ENCODE measurements at places on chromosomes 6 and 20. TPM values are rescaled to one million over a fixed set of nuclear protein-coding genes. Genes with fewer than 3 reads are reported as not detected.

DNA sequence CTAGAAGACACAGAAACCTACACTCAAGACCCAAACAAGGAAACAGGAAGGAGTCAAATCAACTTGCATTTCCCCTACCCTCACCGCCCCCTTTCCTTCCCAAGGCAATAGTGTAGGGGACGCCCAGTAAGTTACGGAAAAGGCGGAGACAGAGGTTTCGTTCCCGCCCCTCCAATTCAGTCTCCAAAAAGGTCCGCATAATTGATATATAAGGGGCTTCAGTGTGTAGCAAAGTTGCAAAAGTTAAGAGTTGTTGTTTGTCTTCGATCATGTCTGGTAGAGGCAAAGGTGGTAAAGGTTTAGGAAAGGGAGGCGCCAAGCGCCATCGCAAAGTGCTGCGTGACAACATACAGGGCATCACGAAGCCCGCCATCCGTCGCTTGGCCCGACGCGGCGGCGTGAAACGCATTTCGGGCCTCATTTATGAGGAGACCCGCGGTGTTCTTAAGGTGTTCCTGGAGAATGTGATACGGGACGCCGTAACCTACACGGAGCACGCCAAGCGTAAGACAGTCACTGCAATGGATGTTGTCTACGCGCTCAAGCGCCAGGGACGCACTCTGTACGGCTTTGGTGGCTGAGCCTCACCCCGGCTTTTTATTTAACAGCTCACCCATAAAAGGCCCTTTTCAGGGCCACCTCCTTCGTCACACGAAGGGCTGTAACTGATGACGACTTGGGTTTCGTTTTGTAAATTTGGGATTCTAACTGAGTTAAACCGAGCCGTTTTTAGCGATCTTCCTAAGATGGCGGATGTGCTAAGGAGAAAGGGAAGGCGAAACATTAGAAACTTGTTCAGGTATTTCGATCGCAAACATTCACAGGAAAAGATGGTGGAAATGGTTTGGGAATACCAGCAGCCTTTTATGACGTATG is 124.6 kb upstream of the BTN3A2 start:
- H3K36me3 ChIP-seq = no peaks in the 10 kb centered on the region
- DNase-seq = peak; percentile 81
- H3K27ac ChIP-seq = peak overlapping the region; percentile 70
- H3K4me3 ChIP-seq = peak overlapping the region; percentile 51
- peaks cover 20% of the 10 kb centered on the region for H3K27me3 ChIP-seq
- peaks cover under 1% of the 10 kb centered on the region for H3K4me1 ChIP-seq

DNA sequence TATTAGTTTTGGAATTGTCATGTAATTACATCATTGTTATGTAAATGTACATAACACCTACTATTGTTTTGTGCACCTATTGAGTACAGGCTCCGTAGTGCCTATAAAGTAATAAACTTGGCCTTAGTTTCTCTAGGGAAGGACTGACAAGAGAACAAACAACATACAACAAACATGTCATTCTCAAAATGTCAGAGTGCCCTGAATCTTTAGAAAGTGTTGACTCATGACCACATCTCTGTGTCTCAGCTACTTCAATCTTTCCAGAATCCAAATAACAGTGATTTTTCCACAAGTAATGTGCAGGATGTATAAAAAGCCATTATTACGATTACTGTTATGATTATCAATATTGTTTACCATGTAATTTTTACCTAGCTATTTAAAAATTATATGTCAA is 17.2 kb downstream of the LAMP5 start:
- no peaks in the 10 kb centered on the region for H3K27me3 ChIP-seq
- DNase-seq = no peak
- H3K27ac ChIP-seq = no peak overlapping the region
- H3K36me3 ChIP-seq = no peaks in the 10 kb centered on the region
- H3K4me1 ChIP-seq = no peaks in the 10 kb centered on the region

GRCh38 chr20:53294804-53295203 is 298.8 kb downstream of the ZNF217 start:
- H3K27me3 ChIP-seq = no peaks in the 10 kb centered on the region
- DNase-seq = no peak
- no peaks in the 10 kb centered on the region for H3K4me1 ChIP-seq
- H3K27ac ChIP-seq = no peak overlapping the region

GRCh38 chr20:51412333-51412871 is 130.1 kb downstream of the NFATC2 start:
- DNase-seq = peak; percentile 63
- H3K4me1 ChIP-seq = peaks cover 24% of the 10 kb centered on the region
- H3K4me3 ChIP-seq = peak overlapping the region; percentile 9
- H3K27me3 ChIP-seq = no peaks in the 10 kb centered on the region
- no peaks in the 10 kb centered on the region for H3K36me3 ChIP-seq

- DNase-seq = no peak
- H3K4me3 ChIP-seq = no peak overlapping the region
- H3K27ac ChIP-seq = no peak overlapping the region
- H3K36me3 ChIP-seq = no peaks in the 10 kb centered on the region
Observed at GRCh38 chr6:142075516-142076101, 57.1 kb upstream of the GJE1 start.

DNA sequence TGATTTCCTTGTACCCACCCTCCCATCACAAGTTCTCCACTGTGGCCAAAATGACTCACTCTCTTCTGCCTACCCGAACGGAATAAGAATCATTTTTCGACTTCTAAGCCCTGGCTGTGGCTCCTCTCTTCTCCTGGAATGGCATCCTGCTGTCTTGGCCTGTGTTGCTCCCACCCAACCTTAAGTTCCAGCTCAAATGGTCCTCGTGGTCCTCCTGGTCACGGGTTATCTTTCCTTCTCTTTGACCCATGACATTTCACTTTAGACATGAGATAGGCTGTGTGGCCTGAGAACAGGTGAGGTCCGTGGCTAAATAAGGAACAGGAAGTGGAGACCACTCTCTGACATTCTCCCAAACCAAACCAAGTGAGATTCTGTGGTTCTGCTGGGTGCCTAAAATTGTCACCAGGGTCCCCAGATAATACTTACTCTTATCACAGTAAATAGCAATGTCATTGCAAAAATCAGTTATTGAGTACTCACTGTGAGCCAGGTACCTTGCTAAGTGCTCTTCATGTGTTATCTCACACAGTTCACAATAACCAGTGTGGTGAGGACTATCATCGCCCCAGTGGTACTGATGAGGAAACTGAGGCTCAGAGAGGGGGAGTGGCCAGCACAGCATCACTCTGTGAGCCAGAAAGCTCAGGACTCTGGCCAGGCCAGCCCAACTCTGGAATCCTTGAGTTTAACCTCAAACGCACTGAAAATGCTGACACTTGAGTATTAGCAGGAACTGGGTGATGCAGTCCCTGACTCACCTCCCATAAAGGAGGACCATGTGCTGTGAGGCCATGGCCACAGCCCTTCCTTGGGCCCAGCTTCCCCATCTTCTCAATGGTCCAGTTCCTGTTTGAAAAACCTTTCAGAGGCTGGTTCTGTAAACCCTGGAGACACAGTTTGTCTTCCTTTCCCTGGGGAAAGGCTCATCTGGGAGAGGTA is 74.8 kb upstream of the SIRPA start:
- no peaks in the 10 kb centered on the region for H3K27me3 ChIP-seq
- H3K4me3 ChIP-seq = no peak overlapping the region
- no peaks in the 10 kb centered on the region for H3K36me3 ChIP-seq
- DNase-seq = no peak
- peaks cover 39% of the 10 kb centered on the region for H3K4me1 ChIP-seq
- no peak overlapping the region for H3K27ac ChIP-seq

DNA sequence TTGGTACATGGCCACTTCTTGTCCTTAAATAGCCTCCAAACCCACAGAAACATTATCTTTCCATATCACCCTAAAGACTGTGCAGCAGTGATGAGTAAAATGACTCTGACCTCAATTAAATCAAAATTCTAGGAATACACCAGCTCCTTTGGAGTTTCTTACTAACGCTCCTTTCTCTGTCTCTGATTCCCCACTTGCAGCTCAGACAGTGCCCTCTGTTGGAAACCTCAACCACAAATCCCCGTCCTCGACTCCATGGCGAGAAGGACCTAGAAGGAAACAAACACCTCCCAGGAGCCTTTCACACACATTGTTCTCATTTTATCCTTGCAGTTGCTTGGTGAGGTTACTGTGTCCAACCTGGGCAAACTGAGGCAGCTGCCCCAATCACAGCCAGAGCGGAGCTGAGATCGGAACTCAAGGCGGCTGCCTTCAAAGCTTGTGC is 17.7 kb upstream of the PARD6B start:
- no peaks in the 10 kb centered on the region for H3K27me3 ChIP-seq
- no peak for DNase-seq
- H3K36me3 ChIP-seq = no peaks in the 10 kb centered on the region
- H3K27ac ChIP-seq = no peak overlapping the region

DNA sequence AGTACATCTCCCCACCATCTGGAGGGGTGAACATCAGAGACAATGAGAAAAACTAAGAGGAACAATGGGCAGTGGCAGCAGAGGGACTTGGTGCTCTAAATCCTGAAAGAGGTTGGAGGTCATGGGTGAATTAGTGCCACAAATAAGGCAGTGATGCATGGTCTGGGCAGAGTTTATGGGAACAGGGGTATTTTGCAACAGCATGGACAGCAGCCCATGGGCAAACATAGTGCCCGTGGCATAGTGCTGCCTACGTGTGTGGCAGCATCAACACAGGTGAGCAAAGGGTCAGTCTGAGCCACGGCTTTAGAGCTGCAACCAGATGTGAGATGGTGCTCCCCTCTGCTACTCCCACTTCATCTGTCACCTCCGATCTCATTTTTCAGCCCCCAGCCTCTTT is 459.1 kb upstream of the CITED2 start:
- H3K36me3 ChIP-seq = no peaks in the 10 kb centered on the region
- DNase-seq = no peak
- H3K27me3 ChIP-seq = no peaks in the 10 kb centered on the region

GRCh38 chr6:40685862-40686261 is 98.7 kb upstream of the LRFN2 start:
- H3K36me3 ChIP-seq = no peaks in the 10 kb centered on the region
- no peak overlapping the region for H3K27ac ChIP-seq
- peaks cover 6% of the 10 kb centered on the region for H3K4me1 ChIP-seq
- H3K27me3 ChIP-seq = no peaks in the 10 kb centered on the region

DNA sequence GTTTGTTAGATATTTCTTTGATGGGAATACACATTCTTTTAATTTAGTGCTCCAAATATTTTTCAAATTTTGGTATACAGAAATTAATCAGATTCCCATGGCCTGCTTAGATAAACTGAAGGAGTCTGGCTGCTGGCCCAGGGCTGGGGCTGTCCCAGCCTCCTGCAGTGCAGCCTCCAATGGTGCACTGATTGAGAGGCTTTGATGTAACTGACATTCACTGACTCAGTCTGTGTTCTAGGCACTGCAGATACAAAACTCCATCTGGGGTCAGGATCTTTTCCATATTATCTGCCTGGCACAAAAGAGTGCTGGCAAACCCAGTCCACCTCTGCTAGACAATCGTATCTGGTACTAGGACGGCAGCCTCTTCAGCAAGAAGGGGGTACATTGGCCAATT is 64.8 kb downstream of the GRIK2 start:
- no peaks in the 10 kb centered on the region for H3K4me1 ChIP-seq
- H3K27me3 ChIP-seq = no peaks in the 10 kb centered on the region
- no peak overlapping the region for H3K27ac ChIP-seq
- H3K4me3 ChIP-seq = no peak overlapping the region
- H3K36me3 ChIP-seq = no peaks in the 10 kb centered on the region
- no peak for DNase-seq

The GNAS-AS1 gene
- 0.29 TPM for total RNA-seq

DNA sequence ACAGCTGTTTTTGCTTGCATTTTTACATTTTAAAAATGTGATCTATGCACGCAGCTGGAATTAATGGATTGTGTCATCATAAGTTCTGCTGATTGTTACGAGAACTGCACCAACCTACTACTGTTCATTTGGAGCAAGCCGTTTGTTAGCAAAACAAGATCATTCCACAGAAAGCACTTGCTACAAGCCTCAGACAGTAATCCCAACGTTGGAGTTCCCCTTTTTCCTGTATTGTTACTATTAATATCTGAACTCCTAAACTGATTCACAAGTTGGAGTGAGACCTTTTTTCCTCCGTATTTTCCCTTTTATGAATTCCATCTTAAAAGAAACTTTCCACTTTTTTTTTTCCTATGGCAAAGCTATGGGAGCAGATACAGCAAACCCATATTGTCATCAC is 3.5 kb downstream of the TENT5A start:
- H3K4me1 ChIP-seq = peaks cover 45% of the 10 kb centered on the region
- DNase-seq = no peak
- H3K36me3 ChIP-seq = no peaks in the 10 kb centered on the region
- peak overlapping the region; percentile 90 for H3K4me3 ChIP-seq
- H3K27ac ChIP-seq = peak overlapping the region; percentile 93
- no peaks in the 10 kb centered on the region for H3K27me3 ChIP-seq

DNA sequence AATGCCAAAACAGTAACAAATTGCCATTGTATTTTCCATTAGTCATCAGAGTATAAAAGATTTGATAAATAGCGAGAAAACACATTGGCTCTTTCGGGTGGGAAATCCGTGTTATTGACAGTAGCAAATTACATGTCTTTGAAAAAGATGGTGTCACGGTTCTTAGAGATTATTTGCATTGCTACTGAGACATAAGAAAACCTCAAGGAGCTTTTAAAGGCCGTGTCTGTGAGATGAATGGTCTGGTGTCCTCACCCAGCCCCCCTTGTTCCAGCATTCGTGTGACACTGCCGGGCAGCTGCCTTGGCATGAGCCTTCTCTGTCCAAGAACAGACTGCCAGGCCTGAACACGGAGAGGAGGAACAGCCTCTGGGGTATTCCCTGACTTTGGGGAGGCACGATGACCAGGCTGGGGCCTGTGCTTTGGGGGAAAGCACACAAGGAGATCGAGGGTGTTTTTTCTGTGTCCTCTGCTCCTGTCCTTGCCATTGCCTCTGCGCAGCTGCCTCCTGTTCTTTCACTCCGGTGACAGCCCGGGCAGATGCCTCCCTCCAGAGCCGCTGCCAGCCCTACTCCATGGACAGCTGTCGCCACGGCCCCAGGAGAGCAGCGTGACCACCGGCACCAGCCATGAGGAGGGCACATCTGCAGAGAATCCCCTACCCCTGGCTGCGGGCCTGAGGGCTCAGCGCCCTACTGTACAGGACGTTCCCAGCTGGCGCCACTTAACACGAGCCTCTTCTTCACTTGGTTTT is 167.7 kb upstream of the CDYL start:
- peaks cover 19% of the 10 kb centered on the region for H3K4me1 ChIP-seq
- H3K27me3 ChIP-seq = no peaks in the 10 kb centered on the region
- no peak for DNase-seq
- H3K4me3 ChIP-seq = no peak overlapping the region
- H3K36me3 ChIP-seq = no peaks in the 10 kb centered on the region
- H3K27ac ChIP-seq = no peak overlapping the region

DNA sequence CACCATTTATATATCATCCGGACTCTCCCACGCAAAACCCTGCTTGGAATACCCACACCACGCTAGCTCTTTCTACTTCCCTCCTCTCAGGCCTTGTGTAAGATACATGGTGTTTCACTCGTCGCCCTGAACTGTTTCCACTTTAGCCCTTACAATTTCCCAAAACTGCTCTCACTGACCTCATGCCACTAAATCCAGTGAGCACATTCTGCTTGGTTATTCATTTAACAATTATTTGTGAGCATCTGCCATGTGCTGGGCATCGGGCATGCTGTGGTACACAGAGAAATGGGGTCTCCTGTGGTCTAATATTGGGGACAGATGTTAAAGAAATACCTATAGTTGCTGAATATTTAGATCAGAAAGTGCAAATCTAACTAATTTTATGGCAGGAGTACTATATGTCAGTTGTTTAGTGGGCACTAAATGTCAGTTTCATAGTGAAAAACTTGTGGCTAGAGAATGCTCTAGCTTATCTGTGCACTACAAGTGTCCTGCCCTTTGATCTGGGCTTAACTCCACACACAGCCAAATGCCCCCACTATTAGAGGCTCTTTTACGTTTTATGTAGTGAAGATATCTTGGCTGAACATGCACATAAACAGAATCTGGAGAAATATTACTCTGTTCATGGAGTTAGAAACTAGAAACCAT is 41.0 kb downstream of the PLEKHG1 start:
- peak overlapping the region; percentile 56 for H3K27ac ChIP-seq
- no peak overlapping the region for H3K4me3 ChIP-seq
- DNase-seq = no peak
- H3K27me3 ChIP-seq = no peaks in the 10 kb centered on the region
- H3K4me1 ChIP-seq = peaks cover 29% of the 10 kb centered on the region
- no peaks in the 10 kb centered on the region for H3K36me3 ChIP-seq
